NCI-H1105 (cell line): ENCODE measurements at places on chromosomes 6 and 20.

- DNase-seq = no peak
These were observed 410.4 kb downstream of the MAFB start for GRCh38 chr20:40278673-40279072.

GRCh38 chr20:10079964-10080363 lies 45.2 kb downstream of the ANKEF1 start:
- no peak for DNase-seq

GRCh38 chr6:33178755-33179475 lies 13.4 kb downstream of the COL11A2 start:
- no peak for DNase-seq

DNA sequence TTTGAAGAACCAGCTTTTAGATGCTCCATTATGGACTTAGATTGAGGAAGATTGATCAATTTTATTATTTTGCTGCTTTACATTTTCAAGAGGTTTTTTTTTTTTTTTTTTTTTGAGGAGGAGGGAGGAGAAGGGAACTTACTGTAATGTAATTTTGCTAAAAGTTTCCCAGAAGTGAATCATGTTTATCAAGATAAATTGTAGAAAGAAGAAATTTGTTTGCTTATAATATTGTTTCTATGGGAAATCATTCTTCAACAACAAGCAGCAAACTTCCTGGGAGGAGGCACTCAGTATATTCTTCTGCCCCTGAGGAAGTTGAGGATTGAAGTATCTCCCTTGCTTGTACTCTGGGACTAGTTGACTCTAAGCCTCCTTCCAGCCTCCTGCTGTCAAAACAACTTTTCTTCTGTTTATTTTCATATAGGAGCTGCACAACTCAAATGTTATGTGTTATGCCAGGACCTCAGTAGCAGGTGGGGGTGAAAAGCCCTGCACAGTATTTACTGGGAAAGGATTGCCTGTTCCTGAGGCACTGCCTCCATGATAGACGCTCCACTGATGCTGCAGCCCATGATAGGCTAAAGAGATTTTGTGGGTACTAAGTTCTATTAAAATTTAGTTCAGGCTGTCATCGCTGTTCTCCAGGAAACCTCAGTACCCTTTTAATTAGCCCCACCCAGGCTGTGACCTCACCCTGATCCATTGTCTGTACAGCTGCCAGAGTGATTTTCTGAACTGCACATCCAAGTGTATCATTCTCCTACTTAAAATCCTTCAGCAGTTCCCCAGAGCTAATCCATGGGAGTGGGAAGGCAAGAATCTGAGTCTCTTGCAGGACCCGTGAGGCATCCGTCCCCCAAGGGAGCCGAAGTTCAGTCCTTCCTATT lies 51.9 kb downstream of the CARMIL1 start:
- no peak for DNase-seq

DNA sequence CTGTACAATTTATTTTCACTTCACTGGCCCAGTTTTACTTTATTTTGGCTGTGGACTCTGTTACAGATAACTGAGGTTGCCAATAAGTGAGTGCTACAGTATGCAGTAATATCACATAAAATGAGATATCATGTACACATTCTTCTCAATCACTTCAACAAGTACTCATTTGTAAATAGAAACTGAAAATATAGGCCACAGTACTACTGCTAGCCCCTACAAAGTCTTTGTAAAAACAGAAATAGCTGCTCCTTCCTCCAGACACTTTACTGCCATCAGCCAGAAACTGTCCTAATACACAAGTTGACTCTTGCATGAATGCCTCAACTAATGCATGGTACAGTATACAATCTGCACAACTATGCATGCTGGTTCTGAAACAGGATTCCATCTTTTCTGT lies 9.2 kb downstream of the DTNBP1 start:
- no peak for DNase-seq

DNA sequence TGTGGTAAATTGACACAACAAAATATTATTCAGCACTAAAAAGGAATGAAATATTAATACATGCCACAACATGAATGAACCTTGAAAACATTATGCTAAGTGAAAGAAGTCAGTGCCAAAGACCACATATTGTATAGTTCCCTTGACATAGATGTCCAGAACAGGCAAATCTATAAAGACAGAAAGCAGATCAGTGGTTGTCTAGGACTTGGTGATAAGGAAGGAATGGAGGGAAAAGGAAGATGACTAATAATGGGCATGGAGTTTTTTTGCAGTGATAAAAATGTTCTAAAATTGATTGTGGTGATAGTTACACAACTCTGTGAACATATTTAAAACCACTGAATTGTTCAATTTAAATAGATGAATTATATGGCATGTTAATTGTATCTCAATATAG lies 32.5 kb downstream of the TBX18 start:
- no peak for DNase-seq

- DNase-seq = peak; percentile 39
These were observed 511.8 kb upstream of the ZNF337 start for GRCh38 chr20:26208296-26209091.

DNA sequence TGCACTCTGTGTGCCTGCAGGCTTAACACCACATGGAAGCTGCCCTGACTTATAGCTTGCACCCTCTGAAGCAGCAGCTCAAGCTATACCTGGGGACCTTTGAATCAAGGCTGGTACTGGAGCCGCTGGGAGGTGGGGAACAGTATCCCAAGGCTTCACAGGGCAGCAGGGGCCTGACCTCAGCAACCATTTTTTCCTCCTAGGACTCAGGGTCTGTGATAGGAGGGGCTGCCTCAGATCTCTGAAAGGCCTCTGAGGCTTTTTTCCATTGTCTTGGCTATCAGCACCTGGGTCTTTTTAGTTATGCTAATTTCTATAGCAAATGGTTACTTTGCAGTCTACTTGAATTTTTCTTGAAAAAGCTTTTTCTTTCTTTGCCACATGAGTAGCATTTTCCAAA lies 80.2 kb upstream of the OPRM1 start:
- no peak for DNase-seq

DNA sequence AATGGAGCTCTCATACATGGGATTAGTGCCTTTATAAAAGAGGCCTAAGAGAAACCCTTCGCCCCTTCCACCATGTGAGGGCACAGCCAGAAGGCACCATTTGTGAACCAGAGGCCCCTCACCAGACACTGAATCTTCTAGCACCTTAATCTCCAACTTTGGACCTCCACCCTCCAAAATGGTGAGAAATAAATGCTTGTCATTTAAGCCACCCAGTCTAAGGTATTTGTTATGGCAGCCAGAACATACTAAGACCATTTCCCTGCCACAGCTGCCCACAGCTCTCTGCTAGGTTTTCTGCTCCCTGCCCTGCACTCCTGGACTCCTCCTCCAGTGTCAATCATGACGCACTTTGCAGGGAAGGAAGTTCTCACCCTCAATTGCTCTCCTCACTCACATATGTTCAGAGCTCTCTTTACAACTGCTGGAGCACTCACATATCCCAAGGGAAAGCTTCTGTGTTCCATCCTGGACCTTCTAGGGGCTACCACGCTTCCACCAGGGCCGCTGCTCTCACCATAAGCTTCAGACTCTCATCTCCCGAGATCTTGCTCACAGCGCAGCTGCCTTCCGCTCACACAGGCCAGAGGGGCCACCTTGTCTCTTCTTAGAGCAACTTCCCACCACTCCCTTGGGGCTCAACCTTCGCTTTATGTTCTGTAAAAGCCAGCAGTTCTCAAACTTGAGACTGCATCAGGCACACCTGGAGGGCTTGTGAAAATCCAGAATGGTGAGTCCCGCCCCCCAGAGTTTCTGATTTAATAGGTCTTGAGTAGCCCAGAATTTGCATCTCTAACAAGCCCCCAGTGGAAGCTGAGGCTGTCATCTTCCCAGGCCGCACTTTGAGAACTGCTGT lies 1.6 kb upstream of the LY86 start:
- no peak for DNase-seq

DNA sequence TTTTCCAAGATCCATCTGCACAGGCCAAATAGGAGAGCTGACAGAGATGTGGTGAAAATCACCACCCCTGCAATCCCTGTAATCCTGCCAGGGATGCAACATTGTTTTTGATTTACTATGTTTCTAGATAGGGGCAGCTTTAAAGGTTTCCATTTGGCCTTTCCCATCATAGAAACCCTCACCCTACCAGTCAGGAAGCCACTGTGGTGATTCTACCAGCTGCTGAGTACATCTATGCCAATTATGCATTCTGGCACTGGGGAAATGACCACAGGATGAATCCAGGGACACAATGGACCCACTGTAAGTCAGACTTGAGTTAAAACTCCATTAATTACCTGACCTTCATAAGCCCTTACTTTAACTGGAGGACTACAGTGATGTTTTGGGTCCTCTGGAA lies 130.4 kb downstream of the TNFRSF21 start:
- DNase-seq = no peak

- DNase-seq = no peak
These were observed 135.9 kb upstream of the FUT9 start for GRCh38 chr6:95879856-95880255.

GRCh38 chr6:156111913-156112312 lies 656.3 kb upstream of the NOX3 start:
- no peak for DNase-seq

- DNase-seq = no peak
These were observed 114.2 kb upstream of the ID4 start for GRCh38 chr6:19722999-19723398.

DNA sequence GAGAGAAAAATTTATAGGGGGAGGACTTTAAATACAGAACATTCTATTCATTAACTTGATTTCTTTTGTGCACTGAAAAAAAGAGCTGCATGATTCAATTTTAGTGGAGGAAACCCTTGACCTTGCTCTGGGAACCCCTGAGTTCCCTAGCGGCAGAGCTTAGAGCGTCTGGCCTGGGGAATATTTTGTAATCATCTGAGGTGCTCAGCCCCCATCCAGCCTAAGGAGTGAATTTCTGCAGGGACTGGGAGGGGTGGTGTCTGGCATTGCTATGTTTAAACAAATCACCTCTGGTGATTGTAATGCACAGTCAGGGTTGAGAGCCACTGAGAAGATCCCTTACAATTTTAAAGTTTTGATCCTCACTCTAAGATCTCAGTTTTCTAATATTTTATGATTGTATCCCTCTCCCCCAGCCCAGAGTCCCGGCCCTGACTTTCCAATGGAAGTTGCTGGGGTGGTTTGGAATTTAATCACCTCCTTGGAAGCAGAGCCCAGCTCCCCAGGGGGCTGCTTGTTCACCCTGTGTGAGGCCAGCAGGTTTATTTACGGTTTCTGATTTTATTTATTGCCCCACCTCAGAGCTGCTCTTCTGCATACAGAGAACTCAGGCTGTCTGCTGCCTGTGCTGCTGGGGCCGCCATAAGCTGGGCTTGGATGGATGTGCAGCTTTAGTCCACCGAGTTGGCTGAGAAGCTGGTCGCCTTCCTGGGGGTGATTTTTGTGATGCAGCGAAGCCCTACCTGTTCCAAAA lies 263.1 kb downstream of the LRFN2 start:
- DNase-seq = no peak

DNA sequence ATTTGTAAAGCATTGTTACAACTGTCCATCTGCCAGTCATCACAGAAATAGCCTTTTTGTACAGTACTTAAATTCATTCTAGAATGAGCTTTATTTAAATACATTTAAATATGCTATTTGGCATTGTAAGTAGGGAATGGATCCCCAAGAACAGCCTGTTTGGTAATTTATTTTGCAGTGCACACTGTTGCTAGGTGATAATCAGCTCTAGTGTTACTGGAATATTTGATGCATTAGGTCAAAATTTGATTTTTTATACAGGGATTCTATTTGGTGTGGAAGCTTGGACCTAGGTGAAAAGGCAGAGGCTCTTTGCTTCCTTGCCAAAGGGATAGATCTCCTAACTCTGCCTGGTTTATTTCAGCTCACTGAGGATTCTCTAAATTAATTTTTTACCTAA lies 593.7 kb downstream of the EPM2A start:
- DNase-seq = no peak

DNA sequence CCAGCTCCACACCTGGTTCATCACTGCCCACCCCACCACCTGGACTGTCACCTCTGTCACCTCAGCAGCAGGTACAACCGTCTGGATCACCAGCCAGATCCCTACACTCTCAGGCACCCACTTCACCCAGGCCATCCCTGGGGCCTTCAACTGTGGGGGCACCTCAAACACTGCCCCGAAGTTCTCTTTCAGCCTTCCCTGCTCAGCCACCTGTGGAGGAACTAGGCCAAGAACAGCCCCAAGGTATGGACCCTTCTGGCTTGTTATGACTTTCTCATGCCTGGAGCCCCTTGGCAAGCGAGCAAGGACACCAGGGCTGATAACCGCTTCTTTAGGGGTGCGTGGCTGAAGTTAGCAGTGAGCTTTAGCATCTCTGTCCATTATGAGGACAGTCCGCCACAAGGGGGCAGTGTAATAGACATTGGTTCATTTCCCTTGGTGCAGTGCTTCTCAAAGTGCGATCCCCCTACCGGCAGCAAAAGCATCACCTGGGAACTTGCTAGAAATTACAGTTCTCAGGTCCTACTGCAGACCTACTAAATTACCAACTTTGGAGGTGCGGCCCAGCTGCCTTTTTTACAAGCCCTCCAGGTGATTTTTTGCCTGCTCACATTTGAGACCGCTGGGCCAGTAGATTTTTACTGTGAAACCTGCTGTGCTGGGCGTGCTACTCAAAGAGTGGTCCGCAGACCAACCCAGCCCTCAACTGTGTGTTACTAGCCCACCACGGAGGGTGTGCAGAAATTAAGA lies 32.5 kb downstream of the PNPLA1 start:
- peak; percentile 74 for DNase-seq

GRCh38 chr6:53615633-53616449 lies 49.7 kb downstream of the KLHL31 start:
- DNase-seq = no peak

DNA sequence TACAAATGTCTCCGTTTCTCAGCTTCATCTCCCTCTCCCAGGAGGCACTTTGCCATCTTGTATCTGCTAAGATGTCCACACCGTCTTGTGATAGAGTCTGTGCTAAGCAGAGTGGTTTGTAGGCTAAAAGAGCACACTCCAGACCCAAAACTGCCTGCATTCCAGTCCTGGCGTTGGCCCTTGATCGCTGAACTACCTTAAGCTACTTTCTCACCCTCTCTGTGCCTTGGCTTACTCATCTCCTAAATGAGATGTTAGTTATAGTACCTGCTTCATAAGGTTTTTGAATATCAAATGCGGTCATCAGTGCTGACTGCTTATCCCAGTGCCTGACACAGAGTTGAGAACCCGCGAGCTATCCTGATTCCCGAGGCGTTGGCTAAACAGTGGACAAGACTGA lies 14.0 kb downstream of the CASS4 start:
- DNase-seq = no peak

DNA sequence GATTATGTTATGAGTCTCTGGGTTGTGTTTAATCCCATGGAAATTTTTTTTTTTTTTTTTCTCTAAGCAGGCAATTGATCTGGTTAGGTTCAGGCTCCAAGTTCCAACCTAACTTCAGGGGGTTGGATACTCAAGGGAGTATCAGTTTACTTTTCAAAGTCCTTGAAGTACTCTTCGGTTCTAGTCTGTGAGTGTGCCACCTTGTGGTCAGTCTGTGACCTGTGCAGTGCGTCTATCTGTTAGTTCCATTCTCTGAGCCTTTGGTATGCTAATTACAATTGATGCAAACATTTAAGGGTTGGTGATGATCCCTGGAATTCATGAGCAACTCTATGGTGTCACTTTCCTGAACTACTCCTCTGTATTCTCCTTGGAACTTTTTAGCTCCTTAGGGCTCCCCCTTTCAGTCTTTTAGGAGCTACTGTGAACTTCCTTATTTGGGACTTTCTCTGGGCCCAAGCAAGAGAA lies 342.0 kb downstream of the SOX4 start:
- no peak for DNase-seq
